GM12865 (cell line): ENCODE measurements at places on chromosomes 3 and 15.

DNA sequence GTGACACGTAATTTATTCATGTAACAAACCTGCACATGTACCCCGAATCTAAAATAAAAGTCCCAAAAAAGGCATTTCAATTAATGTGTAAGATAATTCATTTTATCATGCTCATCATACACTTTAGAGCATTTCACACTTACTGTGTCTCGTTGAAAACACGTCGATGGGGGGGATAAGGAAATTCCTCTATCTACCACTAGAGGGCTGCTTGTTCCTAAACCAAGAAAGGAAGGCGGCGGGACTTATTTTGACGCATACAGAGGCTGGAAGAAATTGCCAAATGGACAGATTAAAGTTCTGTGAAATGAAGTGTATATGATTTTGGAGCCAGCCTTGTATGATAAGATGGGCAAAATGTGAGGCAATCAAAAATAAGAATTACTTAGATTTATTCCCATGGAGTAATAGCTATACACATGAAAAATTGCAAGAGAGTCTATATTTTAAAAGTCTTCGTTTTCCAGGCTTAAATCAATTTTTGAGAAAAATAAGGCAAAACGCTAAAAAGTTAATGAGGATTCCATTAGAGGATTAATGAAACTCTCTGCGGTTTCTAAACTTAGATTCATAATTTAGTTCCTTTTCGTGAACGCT, 346.8 kb downstream of the CNTN3 start:
- peak; percentile 59 for DNase-seq

DNA sequence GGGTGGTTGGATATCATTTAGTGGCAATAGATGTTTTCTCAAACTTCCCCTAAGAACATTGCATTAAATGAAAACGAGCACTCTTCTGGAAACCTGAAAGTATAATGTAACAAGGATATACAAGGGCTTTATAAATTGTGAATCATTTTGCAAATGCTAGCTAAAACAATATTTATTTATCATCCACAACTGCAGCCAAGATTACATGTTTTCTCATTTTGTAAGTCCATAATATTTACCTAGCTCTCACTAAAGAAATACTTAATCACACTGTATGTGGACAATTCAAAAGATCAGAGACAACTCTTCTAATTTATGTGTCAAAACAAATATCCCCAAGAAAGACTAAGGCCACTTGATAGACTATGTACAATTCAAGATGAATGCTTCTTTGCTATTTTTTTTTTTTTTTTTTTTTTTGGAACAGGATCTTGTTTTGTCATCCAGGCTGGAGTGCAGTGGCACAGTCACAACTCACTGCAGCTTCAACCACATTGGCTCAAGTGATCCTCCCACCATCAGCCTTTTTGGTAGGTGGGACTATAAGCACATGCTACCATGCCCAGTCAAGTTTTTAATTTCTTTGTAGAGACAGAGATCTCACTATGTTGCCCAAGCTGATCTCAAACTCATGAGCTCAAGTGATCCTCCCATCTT, 427.7 kb upstream of the THBS1 start:
- DNase-seq: no peak

DNA sequence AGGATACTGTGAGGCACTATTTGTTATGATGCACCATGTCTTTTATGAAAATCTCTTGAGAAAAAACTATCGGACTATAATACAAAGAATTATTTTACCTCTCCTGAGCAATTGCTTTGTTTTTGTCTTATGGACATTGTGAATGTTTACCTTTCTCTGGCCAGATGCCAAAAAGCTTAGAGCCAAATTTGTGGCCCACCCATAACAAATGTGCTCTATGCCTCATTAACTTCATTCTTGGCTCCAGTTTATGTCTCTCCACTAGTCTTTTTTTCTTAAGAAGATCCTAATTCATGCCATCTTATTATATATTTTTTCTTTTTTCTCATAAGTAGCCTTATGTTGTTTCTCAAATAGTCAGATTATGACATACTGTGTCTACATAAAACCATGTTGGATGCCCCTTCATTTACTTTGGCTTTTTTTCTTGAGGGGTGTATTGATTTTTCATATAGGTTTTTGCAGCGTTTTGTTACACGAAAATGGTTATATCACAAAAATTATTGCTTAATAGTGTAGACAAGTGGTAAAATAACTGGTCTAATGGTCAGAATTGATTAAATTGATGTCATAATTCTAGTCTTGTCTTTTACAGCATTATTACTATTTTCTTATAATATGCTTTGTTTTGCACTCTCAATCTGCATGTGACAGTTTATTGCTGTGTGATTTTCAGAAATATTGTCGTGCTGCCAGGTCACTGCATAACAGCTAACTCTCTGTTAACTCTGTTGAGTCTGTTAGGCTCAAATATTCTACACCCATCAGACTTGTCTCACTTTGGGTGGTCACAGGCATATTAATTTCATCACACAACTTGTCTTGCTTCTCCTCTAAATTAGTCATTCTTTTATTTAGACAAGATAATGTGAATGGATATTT, 18.2 kb downstream of the SENP8 start:
- no peak for DNase-seq

DNA sequence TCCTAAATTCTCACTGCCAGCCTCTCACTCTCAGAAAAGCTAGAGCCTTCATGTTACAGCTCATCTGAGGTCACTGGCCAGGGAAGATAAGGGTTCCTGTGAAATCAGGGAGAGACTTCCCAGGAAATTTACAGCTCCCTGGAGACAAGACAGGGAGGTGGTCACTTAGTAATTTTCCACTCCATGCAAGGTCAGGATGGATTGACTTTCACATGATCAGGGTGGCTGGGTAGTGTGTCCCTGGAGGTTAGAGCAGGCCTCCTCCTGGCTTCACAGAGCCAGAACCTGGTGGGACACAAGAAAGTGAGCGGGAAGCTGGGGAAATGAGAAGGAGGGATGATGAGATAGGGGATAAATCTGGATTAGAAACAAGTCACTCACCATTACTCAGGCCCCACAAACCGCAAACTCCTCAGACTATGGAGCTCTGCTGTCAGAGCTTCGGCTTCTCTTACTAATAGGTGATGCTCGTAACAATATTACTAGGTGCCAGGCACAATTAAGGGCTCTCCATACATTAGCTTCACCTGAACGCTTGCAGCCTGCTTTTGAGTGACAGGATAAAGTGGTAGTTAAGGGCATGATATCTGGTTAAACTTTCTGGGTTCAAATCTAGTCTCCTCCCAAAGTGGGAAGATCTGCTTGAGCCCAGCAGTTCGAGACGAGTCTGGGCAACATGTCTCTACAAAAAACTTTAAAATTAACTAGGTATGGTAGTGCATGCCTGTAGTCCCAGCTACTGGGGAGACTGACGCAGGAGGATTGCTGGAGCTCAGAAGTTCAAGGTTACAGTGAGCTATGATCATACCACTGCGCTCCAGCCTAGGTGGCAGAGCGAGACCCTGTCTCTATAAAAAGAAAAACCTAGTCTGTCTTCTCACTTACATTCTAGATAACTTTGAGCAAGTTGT, 24.9 kb downstream of the DUOX2 start:
- no peak for DNase-seq

DNA sequence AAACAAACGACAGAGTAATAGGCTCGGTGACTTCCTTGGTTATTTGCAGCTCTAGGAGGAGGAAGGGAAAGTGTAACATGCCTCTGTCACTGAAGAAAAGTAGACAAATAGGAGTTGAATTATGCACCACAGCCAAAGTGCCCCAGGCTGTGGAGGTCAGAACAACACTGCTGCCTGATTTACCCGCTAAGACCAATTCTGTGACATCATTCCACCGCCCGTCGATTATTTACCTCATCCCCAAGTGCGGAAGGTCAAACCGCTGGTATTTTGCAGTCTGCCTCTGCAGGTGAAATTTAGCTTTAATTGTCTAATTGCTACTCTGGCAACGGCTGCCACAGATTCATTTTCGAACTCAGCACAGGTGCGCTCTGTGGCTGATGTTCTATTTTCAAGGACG, 106.3 kb upstream of the PRICKLE2 start:
- no peak for DNase-seq

DNA sequence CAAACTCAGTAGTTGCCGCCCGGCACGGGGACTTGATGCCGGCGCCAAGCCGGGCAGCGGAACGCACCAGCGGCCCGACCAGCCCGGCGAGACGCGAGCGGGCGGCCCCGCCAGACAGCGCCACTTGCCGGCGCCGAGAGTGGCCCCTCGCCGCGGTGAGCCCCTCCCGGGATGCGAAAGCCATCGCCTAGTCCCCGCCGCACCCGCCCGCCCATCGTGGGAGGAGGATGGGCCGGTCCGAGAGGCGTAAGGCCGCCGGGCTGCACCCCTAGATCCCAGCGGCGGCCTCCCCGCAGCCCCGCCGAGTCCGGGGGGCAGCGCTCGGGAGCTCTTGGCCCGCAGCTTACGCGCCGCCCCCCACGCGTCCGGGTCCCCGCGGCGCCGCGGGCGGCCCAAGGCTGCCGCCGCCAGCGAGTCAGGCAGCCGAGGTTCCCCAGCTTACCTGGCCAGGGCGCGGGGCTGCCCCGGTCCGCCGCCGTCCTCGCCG, 609 bp downstream of the GOLGA8A start:
- DNase-seq: peak; percentile 60

GRCh38 chr3:9422712-9423424, 25.5 kb downstream of the SETD5 start:
- peak; percentile 36 for DNase-seq

- no peak for DNase-seq
These were observed 10.6 kb downstream of the RBMS3 start for GRCh38 chr3:29291260-29291981.

DNA sequence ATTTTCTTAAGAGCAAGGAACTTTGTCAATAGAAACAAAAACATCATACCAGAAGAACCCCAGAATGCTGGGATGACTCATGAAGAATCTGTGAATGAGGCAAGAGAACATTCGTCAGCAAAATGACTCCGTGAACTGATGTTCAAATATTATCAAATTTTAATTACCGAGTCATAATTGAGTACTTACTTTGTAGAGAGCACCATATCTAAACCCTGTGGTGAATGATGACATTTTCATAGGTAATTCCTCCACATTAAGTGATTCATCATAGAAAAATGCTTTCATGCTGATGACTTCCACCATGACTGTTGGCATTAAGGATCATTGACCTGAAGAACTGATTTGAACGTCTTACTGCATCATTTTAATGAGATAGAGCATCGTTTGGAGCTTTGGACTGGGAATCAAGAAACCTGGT, 56.3 kb downstream of the PPARG start:
- DNase-seq: no peak

GRCh38 chr3:106276755-106277612, 408.2 kb upstream of the CBLB start:
- no peak for DNase-seq

DNA sequence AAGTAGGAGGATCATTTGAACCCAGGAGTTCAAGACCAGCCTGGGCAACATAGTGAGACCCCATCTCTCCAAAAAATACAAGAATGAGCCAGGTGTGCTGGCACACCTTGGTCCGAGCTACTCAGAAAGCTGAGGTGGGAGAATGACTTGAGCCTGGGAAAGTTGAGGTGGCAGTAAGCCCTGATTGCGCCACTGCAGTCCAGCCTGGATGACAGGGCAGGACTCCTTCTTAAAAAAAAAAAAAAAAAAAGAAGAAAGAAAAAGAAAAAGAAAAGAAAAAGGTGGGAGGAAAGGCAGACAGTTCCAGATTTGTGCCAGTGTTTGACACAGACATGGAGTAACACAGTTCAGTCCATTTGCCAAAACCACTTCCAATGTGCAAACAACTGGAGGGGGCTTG, 75.7 kb downstream of the ATP10A start:
- no peak for DNase-seq

GRCh38 chr15:52645916-52646315, 33.3 kb downstream of the ATOSA start:
- no peak for DNase-seq

DNA sequence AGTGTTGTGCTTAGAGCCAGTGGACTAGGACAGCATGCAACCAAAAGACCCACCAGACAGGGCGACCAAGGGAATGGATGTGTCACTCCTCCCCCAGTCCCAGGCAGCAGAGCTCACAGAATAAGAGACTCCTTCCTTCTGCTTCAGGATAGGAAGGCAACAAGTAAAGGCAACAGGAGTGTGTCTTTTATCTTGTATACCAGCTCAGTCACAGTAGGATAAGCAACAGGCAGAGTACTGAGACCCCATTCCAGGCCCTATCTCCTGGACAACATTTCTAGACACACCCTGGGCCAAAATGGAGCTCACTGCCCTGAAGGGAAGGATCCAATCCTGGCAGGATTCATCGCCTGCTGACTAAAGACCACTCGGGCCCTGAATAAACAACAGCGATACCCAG, 25.0 kb downstream of the PDCD10 start:
- no peak for DNase-seq

DNA sequence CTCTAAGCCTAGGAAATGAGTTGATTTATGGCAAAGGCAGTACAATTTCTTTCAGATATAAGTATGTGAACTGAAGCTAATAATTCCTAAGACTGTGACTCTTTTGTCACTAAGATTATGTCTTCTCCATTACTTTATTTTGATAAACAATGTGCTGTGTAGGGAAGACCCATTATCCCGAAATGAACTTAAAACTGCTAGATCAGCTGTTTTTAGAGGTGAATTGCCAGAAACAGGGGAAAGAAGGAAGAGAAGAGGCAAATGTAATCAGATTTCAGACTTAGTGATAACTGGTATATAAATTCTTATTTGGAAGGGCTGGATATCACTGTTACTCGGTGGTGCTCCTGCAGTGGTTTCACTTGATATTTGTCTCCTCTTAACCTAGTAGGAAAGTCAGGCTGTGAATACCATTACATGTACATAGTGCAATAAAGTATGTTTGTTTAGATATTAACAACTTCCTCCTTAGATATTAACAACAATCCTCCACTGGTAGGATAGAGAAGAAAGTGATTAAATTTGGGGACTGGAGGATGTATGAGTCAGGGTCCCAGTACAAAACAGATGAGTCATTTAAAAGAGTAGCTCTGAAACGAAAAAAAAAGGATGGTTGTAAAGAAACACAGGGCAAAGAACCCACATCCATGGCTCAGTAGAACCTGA, 338.5 kb upstream of the KCNH8 start:
- DNase-seq: no peak

GRCh38 chr15:91116113-91117067, 16.3 kb downstream of the SV2B start:
- DNase-seq: peak; percentile 88

GRCh38 chr3:40821315-40821714, 296.6 kb downstream of the ZNF621 start:
- no peak for DNase-seq

- DNase-seq: peak; percentile 14
These were observed 216.8 kb downstream of the VGLL3 start for GRCh38 chr3:86774082-86774691.

- DNase-seq: no peak
These were observed 384.5 kb upstream of the IL12A start for GRCh38 chr3:159604151-159604581.

GRCh38 chr3:8595695-8596115, 48.9 kb downstream of the SSUH2 start:
- no peak for DNase-seq

GRCh38 chr15:52808441-52808840, 18.3 kb upstream of the ONECUT1 start:
- DNase-seq: no peak

DNA sequence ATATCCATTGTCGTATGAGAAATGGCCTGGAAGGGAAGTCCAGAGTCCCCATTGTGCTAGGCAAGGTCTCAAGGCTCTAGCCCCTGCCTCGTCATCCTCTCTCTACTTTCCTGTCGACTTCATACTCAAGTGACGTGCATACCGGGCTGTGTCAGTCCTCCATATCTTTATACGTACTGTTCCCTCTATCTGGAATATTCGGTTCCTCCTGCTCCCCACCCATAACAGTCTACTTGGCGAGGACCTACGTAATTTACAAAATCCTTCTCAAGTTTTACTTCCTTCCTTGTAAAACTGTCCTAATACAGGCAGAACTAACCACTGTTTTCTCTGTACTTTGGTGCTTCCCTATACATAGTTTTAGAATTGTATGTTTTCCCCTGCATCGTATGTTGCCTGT, 2.2 kb upstream of the ALPK3 start:
- DNase-seq: no peak
